ENCODE measurements at places on chromosomes 6 and 20.

GRCh38 chr6:143123941-143124340, 63.3 kb downstream of the AIG1 start:
- no peak for DNase-seq

- DNase-seq = no peak
These were observed 20.7 kb downstream of the TENT5A start for GRCh38 chr6:81731814-81732213.

- no peak for DNase-seq
These were observed 11.3 kb upstream of the SRSF6 start for GRCh38 chr20:43446361-43446879.

DNA sequence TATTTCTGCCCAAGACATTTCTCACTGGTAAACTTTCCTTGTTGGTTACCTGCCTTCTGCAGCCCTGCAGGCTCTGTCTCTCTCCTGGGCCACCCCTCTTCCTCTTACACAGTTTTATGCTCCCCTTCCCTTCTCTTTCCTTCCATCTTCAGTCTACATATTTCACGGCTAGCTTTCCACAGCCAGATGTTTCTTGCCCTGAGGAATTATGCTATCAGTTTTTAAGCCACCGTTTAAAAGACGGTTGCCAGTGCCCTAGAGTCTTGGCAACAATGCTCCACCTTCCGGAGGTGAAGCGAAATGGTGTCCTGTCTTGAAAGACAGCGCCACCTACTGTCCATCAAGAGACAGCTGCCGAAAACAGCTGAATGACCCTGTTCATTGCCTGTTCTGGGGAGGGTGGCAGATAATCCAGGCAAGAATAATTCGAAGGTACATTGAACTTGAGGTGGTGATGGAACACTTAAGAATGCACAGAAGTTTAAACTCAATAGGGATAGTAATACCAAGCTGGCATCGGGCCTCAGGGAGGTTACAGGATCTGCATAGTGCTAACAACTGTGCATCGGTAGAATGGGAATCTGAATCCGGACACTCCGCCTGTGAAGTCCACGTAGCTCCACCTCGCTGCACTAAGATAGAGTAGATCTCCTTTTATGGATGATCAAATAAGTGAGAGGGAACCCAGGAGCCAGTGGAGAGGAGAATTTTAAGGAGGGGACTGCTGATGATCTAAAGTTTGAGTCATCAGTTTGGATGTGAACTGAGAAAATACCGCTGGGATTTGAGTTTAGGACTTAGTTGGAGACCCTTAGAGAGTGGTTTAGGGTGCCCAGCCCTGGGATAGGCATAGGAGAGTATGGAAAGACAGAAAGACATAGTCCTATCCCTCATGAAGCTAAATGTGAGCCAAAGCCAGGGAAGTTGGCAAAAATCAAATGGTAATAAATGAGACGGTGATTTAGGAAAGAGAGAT, 4.8 kb upstream of the TRIM40 start:
- DNase-seq = peak; percentile 79

DNA sequence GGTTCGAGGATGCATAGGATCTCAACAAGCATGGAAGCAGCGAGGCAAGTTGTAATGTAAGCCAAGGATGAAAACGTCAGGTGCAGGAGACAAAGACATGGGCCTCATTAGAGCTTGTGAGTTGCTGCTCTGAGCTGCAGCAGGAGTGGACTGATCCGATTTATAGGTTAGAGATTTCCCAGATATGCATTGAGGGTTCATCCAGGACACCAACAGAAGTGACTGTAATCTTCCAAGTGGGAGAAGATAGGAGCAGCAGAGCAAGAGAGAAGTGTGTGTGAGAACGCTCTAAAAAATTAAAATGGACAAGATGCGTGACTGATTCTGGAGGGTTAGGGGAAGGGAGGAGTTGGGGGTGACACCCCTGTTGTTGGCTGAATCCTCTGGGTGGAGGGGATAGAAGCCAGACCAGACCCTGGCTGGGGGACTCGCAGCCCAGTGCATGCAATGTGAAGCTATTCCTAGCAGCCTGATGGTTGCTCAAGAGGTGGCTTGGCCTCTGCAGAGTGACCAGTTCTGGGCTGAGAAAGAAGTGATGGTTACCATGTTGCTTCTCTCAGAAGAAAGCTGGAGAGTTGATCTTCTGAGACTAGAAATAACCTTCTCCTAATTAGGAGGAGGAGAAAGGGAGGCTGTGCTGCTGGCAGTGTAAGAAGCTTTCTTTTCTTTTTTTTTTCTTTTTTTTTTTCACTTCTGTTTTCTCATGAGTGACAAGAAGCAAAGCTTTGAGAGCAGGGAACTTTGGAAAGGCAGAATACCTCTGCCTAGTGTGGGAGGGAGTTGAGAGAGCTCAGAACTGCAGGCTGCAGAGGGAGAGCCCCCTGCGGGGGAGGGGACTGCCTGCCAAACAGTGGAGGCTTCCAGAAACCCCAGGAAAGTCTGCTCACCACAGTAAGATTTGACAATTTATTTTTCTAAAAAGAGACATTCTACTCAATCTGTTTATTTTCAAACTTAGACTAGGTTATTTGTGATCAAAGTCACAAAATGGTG, 116.9 kb downstream of the SLX4IP start:
- DNase-seq = no peak

GRCh38 chr20:5402903-5403531, 86.3 kb upstream of the PROKR2 start:
- peak; percentile 10 for DNase-seq

DNA sequence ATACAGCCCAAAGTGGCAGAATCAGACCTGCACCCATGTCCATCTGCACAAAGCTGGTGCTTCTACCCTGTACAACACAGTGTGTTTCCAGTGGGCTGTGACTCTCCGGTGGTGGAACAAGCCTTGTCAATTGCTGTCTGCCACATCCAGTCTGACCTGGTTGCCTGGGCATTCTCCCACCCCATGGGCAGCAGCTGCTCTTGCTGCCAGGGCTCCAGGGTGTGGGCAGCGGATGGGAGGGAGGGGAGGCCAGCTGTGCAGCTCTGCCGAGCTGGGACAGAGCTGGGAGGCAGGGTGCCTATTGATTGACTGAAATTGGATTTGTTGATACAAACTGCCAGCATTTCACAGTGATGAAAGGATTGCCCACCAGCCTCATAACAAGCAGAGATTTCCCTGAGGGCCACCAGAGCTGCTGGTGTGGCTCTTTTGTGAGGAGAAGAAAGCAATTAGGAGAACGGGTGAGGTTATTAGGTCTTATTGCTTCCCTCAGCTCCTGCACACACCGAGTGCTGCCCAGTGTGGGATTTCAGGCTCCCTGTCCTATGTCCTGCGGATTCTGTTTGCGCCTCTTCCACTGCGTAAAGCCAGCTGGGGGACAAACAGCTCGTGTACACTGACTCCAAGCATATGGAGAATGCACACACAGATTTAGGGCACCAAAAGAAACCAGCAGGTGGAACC, 150.8 kb downstream of the NRN1 start:
- no peak for DNase-seq

GRCh38 chr6:65545920-65546319, 161.1 kb downstream of the EYS start:
- no peak for DNase-seq

DNA sequence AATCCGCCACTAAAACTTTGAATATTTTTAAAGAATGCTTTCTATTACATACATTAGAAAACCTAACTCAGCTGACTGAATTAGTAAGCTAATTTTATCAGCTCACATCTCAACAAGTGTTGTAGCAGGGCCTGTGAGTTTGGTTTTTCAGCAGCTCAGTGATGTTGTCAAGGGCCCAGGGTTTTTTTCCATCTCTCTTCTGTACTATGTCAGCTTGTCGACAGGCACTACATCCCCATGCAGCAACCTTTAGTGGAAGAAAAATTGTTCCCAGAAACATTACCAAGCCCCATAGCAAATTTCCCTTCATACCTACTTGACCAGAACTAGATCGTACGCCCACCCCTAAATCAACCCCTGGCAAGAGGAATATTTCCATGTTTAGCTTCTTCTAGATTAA, 170.3 kb upstream of the TNFAIP3 start:
- DNase-seq = no peak

DNA sequence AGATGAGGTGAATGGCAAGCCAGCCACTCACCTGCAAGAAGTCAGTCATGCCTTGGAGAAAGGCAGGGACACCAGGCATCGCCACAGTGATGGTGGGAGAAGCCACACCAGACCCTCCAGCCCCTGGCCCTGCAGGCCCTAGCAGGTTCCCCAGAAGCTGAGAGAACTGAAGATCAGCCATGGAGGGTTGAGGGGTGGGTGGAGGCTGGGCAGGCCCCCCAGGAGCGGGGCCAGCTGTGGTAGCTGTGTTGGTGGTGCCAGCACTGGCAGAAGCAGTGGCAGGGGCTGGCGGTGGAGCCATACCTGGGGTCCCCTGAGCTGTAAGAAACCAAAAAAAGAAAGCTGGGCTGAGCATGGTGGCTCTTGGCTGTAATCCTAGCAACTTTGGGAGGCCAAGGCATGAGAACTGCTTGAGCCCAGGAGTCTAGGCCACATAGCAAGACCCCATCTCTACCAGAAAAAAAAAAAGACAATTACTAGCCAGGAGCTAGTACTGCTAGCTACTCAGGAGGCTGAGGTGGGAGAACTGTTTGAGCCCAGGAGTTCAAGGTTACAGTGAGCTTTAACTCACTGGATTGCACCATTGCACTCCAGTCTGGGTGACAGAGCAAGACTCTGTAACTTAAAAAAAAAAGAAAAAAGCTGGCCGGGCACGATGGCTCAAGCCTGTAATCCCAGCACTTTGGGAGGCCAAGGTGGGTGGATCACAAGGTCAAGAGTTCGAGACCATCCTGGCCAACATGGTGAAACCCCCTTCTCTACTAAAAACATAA, 9.5 kb downstream of the BAG6 start:
- no peak for DNase-seq

DNA sequence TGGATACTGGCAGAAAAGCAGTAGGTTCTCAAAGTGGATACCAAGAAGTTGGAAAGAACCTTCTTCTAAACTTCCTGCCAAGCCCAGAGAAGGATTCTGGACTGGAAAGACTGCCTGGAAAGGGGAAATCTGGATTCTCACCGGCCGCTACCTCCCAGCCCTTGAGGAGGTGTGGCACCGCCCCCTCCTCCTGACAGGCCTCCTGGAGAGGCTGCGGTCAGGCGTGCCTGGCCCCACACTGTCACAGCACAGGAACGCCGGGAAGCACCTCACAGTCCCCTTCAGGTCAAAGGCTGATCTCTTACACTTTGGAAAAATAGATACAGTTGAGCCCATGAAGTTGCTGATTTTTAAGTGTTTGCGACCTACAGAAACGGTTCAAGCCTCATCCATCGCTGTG, 16.3 kb upstream of the PDE10A start:
- DNase-seq = no peak

DNA sequence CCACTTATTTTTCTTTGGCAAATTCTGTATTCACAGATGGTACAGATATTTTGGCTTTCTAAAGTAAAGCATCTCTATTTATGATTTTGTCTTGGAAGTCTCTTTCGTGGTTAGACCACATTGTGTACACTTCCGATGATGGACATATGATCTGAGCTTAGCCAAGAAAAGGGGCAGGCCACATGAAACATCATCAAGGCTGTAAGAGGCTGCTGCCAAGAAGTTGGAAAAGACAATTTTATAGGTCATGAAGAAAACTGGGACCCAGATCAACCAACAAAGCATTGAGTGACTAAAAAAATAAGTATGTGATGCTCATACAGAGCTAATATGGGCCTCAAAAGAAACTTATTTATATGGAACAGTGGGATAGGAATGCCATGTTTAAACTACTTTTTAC, 266.4 kb downstream of the HAO1 start:
- no peak for DNase-seq

GRCh38 chr6:2543321-2543720, 207.4 kb downstream of the MYLK4 start:
- DNase-seq = no peak

GRCh38 chr20:58448958-58449357, 59.9 kb downstream of the VAPB start:
- no peak for DNase-seq

GRCh38 chr6:8803181-8803760, 367.9 kb upstream of the SLC35B3 start:
- no peak for DNase-seq

DNA sequence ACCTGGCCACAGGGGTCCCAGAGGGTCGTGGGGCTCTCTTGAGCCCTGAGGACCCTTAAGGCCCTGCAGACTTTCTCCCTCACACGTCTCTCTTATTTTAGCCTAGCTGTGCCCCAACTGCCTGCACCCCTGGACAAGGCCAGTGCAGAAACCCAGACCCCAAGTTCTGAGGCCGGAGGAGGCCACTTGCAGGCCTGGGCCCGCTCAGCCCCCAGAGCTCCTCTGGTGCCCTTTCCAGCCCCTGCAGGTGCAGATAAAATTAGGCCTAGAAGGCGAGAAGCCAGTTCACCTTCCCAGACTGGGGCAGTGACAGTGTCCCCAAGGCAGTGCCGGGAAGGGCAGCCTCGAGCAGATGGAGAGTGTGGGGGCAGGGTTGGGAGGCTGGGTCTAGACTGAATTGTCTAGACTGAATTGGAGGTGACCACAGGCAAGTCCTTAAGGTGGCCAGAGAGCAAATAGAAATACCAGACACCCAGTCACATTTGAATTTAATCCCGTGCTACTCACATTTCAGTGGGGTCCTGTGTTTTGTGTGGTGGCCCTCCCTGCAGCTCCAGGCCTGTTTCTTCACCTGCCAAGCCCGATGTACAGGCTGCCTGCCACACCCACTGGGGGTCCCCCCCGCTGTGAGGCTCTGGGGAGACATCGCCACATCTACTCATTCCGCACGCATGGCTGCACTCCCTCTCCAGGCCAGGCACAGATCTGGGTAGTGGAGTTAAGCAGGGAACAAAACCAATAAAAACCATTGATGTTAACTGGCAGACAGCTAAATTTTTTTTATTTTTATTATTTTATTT, 8.6 kb upstream of the IP6K3 start:
- no peak for DNase-seq

DNA sequence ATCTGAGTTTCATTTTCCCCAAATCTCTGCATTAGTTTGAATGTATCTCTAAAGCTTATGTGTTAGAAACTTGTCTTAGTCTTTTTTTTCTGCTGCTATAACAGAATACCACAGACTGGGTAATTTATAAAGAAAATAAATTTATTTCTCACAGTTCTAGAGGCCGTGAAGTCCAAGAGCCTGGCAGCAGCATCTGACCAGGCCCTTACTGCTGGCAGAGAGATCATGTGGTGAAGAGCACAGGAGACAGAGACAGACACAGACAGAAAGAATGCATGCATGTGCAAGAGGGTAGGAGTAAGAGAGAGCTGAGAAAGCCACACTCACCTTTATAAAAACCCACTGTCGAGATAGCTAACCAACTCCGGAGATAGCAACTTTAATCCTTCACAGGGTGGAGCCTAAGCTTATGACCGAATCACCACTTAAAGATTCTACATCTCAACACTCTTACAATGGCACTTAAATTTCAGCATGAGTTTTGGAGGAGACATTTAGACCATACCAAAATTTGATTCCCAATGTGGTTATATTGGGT, 412.7 kb upstream of the SOX4 start:
- no peak for DNase-seq

- DNase-seq = no peak
These were observed 866 bp upstream of the MYO6 start for GRCh38 chr6:75748003-75748742.

DNA sequence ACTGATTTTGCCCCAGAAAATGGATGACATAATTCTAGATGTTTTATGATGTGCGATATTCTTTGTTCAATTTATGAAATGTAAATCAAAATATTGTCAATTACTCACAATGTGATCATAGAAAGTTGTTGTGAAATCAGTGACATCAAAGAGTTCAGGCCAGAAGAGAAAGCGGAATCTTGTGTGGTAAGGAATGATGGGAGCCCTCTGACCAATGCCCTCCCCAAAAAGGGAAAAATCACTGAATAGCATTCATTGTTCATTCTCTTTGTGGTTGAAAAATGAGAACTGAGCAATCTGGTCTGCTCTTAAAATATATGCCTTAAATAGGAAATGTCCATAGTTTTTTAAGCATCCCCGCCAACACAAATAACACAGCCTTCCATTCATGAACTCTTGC, 247.1 kb upstream of the GRIK2 start:
- no peak for DNase-seq

Measured in Calu3 (cell line).